HEK293T (cell line): ENCODE measurements at places on chromosomes 12 and 14.

DNA sequence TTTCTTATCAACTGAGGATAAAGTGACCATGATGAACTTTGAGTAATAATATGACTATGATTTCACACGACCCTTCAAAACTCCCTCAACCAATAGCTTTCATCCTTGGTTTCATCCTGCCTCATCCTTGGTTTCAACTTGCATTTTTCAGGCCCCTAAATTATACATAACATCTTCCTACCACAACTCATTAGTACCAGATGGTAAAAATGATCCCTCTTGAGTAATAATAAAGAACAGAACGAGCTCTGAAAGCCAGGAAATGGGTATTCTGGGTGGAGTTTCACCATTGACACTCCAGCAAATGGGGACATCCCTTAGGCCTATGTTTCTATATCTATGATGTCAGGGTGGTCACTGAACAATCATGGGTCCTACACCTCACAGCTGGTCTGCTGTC, 72.1 kb upstream of the LMNTD1 start:
- DNase-seq = no peak

DNA sequence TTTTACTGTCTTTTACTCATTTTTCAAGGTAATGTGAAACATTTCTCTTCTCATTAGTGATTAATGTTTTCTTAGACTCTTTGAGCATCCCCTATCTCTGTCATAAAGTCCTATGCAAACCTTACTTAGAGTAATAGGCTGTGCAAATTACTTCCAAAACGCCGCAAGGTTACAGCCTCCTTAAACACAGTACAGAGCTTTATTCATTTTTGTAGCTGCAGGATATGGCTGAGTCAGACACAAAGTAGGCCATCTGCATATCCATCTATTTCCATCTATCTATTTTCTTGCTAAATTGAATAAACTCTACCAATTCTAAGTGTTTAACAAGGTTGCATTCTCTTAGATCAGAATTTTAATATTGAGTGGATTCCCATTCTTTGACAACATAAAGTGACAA, 335.6 kb upstream of the SLC16A7 start:
- DNase-seq = no peak

DNA sequence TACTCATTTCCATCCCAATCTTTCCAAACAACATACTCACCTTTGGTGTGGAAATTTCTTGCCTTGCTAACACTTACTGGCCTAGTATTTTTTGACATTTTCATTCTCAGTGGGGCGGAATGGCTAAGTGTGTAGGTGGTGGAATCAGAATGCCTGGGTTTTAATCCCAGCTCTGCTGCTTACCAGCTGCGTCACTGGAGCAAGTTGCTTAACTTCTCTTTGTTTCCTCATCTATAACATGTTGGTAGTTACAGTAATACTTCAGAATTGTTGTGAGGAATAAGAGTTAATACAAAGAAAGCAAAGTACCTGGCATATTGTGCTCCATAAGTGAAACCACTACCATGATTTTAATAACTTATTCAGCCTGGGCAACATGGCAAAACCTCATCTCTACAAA, 3.0 kb upstream of the FAM177A1 start:
- DNase-seq = no peak

DNA sequence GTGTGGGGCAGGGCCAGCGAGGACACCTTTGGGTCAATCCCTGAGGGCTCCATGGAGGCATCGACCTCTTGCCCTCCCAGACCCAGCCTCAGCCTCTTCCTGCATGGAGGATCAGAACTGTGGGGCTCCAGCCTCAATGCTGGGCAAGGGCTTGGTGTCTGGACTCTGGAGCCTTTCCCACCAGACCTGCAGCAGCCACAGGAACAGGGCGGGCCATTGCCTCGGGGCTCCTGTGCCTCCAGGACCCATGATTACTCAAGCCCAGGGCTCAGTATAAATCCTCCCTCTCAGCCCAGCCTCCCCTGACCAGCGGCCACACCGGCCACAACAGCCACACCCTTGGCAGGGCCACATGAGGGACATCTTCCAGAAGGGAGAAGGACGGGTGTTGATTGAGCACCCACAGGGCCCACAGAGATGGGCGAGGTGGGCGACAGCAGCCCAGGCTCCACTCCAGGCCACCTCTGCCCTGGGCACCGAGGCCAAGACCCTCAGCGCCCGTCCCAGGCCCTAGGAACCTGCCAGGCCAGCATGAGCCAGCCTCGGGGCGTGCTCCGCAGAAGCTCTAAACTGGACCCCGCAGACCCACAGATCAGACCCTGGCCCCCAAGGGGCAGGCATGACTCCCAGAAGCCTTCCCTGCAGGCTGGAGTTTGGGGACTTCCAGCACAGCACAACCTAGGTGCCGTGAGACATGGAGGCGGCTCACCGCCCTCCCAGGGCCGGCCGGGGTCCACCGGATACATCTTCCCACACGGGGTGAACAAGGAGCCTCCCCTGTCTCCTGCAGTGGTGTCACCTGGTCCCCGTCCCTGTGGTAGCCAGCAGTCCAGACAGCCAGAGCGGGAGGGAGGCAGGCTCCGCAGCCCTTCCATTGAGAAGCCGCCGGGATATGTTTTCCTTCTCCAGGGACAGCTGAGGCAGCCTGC, 25.1 kb downstream of the NCOR2 start:
- no peak for DNase-seq

- DNase-seq = peak; percentile 81
Measured at GRCh38 chr14:67532998-67533753, at the start of gene PLEKHH1. Gene PLEKHH1, plus strand, starts transcription at chr14:67533290. Its CDS starts 8,578 bp downstream, at chr14:67541868.

- DNase-seq = peak; percentile 31
Measured at GRCh38 chr14:29805415-29806123, 122.1 kb downstream of the PRKD1 start.

DNA sequence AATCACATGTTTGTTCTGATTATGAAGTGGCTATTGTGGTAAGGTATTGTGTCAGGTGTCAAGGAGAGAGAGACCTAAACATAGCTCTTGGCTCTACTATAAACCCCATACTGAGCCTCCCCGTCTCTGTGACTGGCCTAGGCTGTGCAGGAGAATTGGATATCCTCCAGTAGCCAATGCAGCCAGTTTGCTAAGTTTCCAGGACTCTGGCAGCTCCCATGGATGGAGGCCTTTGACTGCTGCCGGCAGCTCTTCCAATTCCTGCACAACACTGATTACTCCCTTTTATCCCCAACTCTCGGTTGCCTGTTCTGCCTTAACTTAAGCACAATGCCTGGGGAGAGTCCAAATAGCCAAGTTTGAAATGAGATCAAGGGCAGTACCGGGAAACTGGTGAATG, 59.3 kb downstream of the ABCC9 start:
- no peak for DNase-seq

DNA sequence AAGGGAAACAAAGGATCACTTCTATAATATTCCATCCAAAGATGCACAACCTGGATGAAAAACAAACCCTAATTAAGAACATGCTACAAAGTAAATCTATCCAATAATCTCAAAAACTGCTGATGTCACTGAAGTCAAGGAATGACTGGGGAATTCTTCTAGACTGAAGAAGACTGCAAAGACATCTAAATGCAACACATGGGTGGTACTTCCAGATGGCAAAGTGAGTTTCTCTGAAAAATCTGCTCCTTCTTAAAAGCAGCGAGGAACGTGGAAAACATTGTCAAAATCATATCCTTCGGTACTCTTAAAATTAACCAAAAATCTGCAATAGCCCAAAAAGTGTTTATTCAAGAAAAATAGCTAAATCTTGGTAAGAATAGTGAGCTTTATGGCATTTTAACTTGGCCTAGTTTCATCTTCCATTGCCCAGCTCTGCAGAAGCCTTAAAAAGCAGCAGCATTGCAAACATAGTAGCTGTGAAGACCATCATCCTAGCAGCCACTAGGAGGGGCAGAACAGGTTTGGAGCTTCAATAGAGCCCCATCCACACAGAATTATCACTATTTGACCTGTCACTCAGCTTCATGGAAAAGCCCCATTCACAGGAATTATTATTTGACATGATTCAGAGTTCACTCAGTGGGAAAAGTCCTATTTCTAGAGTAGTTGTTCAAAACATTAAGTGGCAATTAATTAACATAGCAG, 7.4 kb downstream of the CLEC14A start:
- DNase-seq = no peak

- DNase-seq = no peak
Measured at GRCh38 chr12:31298515-31298910, 27.4 kb downstream of the SINHCAF start.

- peak; percentile 44 for DNase-seq
Measured at GRCh38 chr12:75526655-75527511, 15.5 kb upstream of the KRR1 start.

DNA sequence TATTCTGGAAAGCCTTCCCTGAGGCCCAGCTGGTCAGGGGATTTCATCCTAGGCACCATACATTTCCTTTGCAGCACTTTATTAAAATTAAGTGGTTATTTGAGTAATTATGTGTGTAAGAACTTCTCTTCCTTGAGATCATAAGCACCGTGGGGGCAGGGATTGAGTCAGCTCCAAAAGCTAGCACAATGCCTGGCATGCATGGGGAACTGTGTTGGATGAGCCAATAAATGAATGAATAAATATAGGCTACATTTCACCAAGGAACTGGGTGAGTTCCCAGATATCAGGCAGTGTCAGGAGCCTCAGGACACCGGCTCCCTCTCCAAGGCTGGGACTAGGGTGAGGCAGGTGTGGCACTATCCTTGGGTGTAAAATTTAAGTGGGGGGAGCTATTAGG, 82.8 kb upstream of the FBXO21 start:
- DNase-seq = no peak

DNA sequence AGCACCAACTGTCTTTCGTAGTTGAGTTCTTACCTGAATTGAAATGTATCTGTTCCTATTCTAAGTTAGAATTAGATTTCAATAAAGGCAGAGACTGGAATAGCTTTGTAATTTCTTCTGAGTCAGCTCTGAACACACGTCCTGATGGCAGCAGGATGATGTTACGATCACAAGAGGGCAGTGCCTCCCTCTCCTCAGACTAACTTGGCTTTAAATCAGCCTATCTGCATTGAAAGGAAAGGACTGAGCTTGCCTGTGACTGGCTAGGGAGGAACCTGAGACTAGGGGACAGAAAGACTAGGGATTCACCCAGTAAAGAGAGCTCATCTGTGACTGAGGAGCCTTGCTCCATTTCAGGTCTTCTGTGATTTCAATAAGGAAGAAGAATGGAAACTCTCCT, 323.7 kb upstream of the OR4E1 start:
- DNase-seq = peak; percentile 28

- no peak for DNase-seq
Measured at GRCh38 chr12:98238515-98239130, 276.8 kb upstream of the TMPO start.

DNA sequence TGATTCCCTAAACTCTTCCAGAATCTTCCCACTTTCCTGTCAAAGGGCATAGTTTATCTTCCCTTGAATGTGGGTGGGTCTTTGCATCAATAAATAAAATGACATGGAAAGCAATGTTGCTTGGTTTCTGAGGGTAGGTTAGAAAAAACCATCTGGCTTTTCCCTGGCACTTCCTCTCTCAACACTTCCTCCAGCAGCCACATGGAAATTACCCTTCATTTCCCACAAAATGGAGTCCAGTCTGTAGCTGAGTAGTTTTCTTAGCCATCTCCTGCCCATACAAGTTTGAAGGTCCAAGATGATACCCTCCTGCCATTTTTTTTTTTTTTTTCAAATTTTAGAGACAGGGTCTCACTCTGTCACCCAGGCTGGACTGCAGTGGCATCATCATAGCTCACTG, 11.1 kb upstream of the NDUFA12 start:
- no peak for DNase-seq

DNA sequence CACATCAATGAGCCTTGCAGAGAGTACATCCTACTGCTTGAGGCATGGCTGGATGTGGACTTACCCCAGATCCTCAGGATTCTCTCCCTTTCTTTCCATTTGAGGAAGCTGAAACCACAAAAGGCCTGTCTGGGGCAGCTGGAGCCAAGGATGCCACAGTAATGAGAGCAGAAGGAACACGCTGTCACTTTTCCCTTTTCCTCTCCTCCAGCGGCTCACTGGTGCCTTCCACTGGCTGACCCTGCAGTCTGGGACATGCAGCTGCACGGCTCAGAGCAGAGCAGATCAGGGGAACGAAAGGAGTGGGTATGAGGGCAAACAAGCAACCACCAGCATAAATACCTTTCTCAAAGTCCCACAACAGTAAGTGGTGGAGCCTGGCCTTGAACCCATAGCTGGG, 78.2 kb downstream of the GAS2L3 start:
- no peak for DNase-seq

GRCh38 chr14:88312257-88312656, 10.8 kb downstream of the KCNK10 start:
- DNase-seq = no peak
